ENCODE measurements at places on chromosomes 5 and 9. TPM values are rescaled to one million over a fixed set of nuclear protein-coding genes. Genes with fewer than 3 reads are reported as not detected.

Gene STK10
- 301 TPM for total RNA-seq

Gene CLIC3
- total RNA-seq = 4.9 TPM

Gene ANKRD34B
- total RNA-seq = not detected

Gene DMRT3
- total RNA-seq = not detected

Gene FGF18
- total RNA-seq = not detected

Gene ANGPTL2
- total RNA-seq = 0.08 TPM

Gene TAF11L5
- not detected for total RNA-seq

Gene PCDHGB4
- total RNA-seq = not detected

Gene CCNI2
- 6.7 TPM for total RNA-seq

Gene TMC1
- not detected for total RNA-seq

Gene ADAMTS19
- not detected for total RNA-seq

Gene EFNA5
- not detected for total RNA-seq

Gene PPP1R2B
- not detected for total RNA-seq

Gene EXD3
- total RNA-seq = 17.9 TPM

Gene ZNF79
- total RNA-seq = 12.7 TPM

Gene RAB3C
- total RNA-seq = not detected

Gene LHX6
- not detected for total RNA-seq

Gene CTSV
- 0.73 TPM for total RNA-seq

Gene FOXD1
- total RNA-seq = 0.38 TPM

Gene MCIDAS
- not detected for total RNA-seq

Gene OTP
- total RNA-seq = not detected

Gene TRMT10B
- total RNA-seq = 11.8 TPM

Gene TAF11L10
- total RNA-seq = not detected

Gene OR13C3
- not detected for total RNA-seq

Gene C9orf50
- not detected for total RNA-seq

Gene SLCO4C1
- total RNA-seq = 3.6 TPM

Gene DNAJC21
- total RNA-seq = 53.8 TPM

Gene BARHL1
- total RNA-seq = not detected

Gene PCDHB12
- not detected for total RNA-seq

Gene C5orf52
- not detected for total RNA-seq

Gene LVRN
- total RNA-seq = 0.13 TPM

Gene PCDHGB2
- 0.23 TPM for total RNA-seq

Gene PCDHGB3
- total RNA-seq = 0.25 TPM

Gene TXNDC8
- not detected for total RNA-seq

Gene SPINK5
- not detected for total RNA-seq

Gene WDR38
- not detected for total RNA-seq

Gene LHX3
- 0.08 TPM for total RNA-seq

Gene NFIL3
- total RNA-seq = 98.9 TPM

Gene IRX2
- not detected for total RNA-seq

Gene CCDC180
- total RNA-seq = 3.3 TPM

Gene PCDHGC5
- total RNA-seq = not detected

Gene ZNF462
- 0.28 TPM for total RNA-seq

Gene SAPCD2
- total RNA-seq = 26.8 TPM

Gene PCDHB4
- total RNA-seq = not detected

Gene WNT8A
- total RNA-seq = not detected

Gene UBAP1
- total RNA-seq = 39.1 TPM

Gene SLC25A48
- not detected for total RNA-seq

Gene HK3
- total RNA-seq = not detected

Gene CSF2
- 32.7 TPM for total RNA-seq

Gene FRMD3
- total RNA-seq = 0.23 TPM

Gene ZFP2
- not detected for total RNA-seq

Gene OMD
- total RNA-seq = not detected

Gene PCDHGA3
- not detected for total RNA-seq

Gene AHRR
- total RNA-seq = 23.6 TPM

Gene GPR151
- total RNA-seq = not detected

Gene NR6A1
- total RNA-seq = 0.28 TPM

Gene F2RL1
- total RNA-seq = 0.81 TPM

Gene CARD9
- total RNA-seq = 1.3 TPM

Gene PCDHAC2
- not detected for total RNA-seq
